ENCODE measurements at places on chromosomes 11 and 22.

DNA sequence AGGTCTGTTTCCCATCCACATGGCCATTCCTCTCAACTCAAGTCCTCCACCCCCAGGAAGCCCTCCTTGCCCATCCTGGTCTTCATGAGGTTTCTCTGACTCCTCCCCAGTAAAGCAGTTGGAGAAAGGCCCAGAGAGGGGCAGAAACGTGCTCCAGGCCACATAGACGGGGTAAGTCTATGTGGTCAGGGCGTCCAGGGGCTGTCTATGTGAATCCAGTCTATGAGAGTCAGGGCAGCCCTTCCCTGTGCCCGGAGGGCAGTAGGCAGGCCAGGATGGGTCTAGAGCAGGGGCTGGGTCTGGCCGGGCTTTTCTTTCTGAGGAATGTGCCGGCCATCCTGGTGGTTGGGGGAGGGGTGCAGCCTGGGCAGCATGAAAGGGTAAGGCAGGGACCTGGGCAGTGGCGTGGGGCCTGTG, 11.7 kb downstream of the GUCD1 start:
- no peak for DNase-seq

- no peak for DNase-seq
These were observed 42.5 kb downstream of the DENND5A start for GRCh38 chr11:9222654-9223053.

GRCh38 chr22:46739094-46739870, 1.2 kb upstream of the CERK start:
- peak; percentile 73 for DNase-seq

GRCh38 chr11:36265793-36266628, 23.2 kb downstream of the COMMD9 start:
- DNase-seq, result peak; percentile 85

GRCh38 chr11:12026331-12027211, 18.1 kb upstream of the DKK3 start:
- no peak for DNase-seq

DNA sequence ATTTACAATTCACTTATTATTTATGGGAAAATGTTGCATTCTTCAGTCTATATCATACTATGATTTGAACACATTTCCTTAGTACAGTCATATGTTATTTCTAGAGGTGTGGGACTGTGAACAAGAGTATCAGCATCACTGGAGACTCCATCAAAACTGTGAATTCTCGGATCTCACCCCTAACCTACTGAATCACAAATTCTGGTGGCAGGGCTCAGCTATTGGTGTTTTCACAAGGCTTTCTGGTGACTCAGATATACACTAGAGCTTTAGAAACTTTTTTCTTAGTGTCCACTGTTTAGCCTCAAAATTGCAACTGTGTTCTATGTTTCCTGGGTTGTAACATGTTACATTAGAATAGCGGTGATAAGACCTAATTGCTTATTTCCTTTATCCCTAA, 352.9 kb upstream of the DDI1 start:
- no peak for DNase-seq
